ENCODE measurements at places on chromosomes 12 and 14. TPM values are rescaled to one million over a fixed set of nuclear protein-coding genes. Genes with fewer than 3 reads are reported as not detected.

GRCh38 chr12:10366875-10367274, 23.0 kb downstream of the KLRK1 start:
- no peak for DNase-seq

NR1H4 gene
- total RNA-seq: not detected

DNA sequence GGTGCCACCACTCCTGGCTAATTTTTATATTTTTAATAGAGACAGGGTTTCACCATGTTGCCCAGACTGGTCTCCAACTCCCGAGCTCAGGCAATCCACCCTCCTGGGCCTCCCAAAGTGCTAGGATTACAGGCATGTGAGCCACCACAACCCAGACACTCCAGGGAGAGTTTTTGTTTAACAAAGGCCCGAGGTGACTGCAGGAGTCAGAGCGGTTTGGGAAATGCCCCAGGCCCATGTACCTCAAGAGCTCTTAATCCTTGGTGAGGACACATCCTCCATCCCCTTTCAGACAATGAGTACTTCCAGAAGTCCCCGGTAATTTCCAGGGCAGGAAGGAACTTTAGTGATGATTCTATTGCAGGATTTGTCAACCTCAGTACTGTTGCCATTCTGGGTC, 176.0 kb downstream of the ESRRB start:
- no peak for DNase-seq

PHETA1 gene
- 11.2 TPM for total RNA-seq

- DNase-seq: no peak
These were observed 5.0 kb upstream of the EP400 start for GRCh38 chr12:131944601-131945251.

DNA sequence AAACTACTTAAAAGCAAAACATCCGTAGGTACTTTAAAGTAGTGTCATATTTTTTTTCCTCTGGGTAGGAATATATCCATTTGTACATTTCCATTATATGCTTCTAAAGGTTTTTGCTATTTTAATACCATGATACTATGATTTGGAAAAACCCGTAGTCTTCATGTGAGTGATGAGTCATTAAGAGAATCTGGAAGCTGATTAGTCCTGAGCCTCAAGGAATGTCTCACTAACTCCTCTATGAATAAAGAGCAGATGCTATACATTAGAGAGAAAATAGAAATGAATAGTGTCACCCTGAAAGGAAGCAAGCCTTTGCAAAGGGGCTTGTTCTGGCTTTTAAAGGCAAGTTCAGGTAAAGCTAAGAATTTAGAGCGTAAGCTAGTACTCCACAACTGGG, 432.1 kb downstream of the CCDC91 start:
- no peak for DNase-seq

HCAR2 gene
- total RNA-seq: not detected

TEX22 gene
- 0.22 TPM for total RNA-seq

PRPH gene
- total RNA-seq: 7.1 TPM

- no peak for DNase-seq
These were observed 27.6 kb downstream of the TC2N start for GRCh38 chr14:91839749-91840148.

- DNase-seq: peak; percentile 39
These were observed 264.0 kb upstream of the PLEKHG7 start for GRCh38 chr12:92438641-92439419.
